Astrocyte (in vitro differentiated cells and primary cell): ENCODE measurements at places on chromosomes 7 and 10.

GRCh38 chr7:128017460-128017859 lies 13.8 kb downstream of the LRRC4 start:
- no peak for DNase-seq

DNA sequence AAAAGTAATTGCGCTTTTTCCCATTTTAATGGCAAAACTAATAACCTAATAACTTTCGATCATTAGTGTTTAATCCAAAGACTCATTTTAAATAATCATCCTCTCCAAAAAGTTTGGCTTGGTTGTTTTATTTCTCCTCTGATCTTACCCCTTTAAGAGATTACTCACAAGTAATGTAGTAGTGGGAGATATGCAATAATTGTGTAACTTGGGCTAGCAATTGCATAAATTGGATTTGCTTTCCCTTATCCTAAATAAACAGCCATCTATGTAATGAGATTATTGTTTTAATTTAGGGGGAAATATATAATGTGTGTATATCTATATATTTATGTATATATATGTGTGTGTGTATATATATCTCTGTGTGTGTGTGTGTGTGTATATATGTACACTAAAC lies 82.5 kb downstream of the RNLS start:
- no peak for DNase-seq

DNA sequence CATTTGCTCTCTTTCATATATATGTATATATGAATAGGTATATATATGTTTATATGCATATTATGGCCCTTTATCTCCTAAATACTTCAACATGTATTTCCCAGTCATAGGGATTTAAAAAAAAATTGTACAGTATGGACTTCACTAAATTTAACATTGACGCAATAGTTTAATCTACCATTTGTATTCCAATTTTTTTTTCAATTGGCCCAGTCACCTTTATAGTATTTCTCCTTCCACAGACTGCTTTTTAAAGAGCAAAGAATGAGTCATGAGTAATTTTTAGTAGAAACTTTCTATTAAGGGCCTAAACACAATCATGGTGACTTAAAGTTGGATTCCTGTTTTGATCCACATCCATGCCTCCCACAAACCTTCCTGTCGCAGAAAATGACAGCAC lies 20.5 kb downstream of the CCSER2 start:
- DNase-seq, result peak; percentile 88

DNA sequence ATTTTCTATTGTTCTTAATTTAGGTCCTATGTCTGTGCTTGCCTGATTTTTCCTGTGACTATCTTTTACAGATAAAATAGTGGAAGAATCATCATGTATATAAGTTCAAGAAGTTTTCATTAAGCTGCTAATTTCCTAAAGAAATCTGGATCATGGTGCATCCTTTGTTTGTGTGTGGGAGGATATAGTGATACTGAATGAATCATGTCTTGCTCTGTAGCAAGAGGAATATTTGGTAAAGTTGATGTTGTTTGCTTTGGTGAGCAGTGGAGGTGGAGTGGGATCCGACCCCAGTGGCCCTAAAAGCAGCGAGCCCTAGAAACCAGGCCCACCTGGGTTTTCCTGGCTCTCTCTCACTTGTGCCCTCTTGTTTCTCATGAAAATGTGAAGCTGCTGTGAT lies 83.7 kb downstream of the CCNY start:
- DNase-seq, result peak; percentile 27

DNA sequence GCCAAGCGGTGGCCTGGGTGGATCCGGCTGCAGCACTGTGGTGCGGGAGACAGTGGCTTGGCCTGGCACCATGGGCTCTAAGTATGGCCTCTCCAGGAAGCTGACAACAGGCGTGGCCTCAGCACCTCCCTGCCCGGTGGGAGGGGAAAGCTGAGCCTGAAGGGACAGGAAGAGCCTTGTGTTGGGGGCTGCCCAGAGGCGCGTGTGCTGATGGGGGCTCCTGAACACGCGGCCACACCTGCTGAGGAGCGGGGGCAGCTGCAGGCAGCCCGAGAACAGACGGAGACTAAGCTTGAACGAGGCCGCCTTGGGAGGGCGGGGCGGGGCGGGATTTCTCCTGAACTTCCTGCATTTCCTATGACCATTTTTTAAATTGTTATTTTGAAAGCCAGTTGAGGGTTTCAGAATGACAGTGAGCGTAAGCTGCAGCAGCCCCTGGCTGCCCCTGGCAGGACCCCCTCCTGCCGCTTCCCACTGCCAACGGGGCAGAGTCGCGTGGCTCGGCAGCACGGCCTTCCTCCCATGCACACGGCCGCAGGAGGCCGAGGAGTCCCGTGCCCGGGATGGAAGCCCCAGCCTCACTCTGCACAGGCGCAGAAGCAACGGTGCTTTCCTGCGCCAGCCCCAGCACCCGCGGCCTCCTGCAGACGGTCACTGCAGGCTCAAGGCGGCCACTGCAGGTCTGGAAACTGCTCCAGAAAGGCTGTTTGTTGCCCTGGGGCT lies 43.2 kb downstream of the DPYSL4 start:
- no peak for DNase-seq

GRCh38 chr10:3094609-3095036 lies 27.3 kb downstream of the PFKP start:
- DNase-seq, result peak; percentile 41

GRCh38 chr7:143391462-143392404 lies 10.6 kb downstream of the ZYX start:
- peak; percentile 87 for DNase-seq

DNA sequence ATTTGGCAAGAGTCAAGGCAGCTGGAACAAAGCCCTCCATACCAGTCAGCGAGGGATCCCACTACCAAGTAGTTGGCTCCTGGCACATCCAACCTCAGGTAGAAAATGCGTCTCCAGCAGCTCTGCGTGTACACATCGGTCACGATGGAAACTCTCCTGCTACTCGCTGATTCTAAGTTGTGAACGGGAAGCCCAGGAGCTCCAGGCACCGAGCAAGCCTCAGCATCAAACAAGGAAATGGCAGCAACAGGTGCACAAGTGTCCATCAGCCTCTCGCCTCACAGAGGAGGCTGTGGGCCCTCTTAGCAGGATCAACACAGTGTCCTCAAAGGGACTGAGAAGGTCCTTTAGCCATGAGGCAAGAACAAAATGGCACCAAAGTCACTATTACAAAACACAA lies 127.0 kb downstream of the TCERG1L start:
- no peak for DNase-seq

DNA sequence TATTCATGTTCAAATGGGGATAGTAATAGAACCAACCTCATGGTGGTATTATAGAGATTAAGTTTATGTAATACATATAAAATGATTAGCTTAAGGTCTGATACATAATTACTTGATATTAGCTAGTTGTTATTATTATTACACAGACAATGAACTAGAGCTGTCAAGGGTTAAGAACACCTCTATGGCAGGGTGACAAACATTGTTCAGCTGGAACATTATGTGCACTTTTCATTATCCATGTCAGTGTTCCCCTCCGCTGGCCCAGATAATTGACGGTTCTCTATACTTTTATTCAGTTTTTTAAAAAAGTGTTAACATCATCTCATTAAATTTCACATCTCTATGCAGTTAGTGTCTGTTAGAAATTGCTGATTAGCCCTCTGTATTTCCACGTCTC lies 142.1 kb downstream of the CDK14 start:
- no peak for DNase-seq
